ENCODE measurements at places on chromosomes 4 and X. TPM values are rescaled to one million over a fixed set of nuclear protein-coding genes. Genes with fewer than 3 reads are reported as not detected.

GRCh38 chr4:16931339-16932305, 33.2 kb upstream of the LDB2 start:
- no peaks in the 10 kb centered on the region for H3K36me3 ChIP-seq
- no peak overlapping the region for H3K27ac ChIP-seq
- no peak overlapping the region for H3K4me3 ChIP-seq
- no peaks in the 10 kb centered on the region for H3K4me1 ChIP-seq
- no peaks in the 10 kb centered on the region for H3K27me3 ChIP-seq

- no peak overlapping the region for H3K4me3 ChIP-seq
- no peak for DNase-seq
- peak overlapping the region; percentile 16 for H3K27ac ChIP-seq
- peaks cover 14% of the 10 kb centered on the region for H3K4me1 ChIP-seq
- no peaks in the 10 kb centered on the region for H3K36me3 ChIP-seq
Measured at GRCh38 chr4:152697284-152698088, 17.7 kb upstream of the TMEM154 start.

GRCh38 chr4:85779165-85779564, 304.2 kb downstream of the ARHGAP24 start:
- H3K27me3 ChIP-seq: no peaks in the 10 kb centered on the region
- peak overlapping the region; percentile 71 for H3K27ac ChIP-seq
- peak; percentile 41 for DNase-seq
- H3K4me1 ChIP-seq: peaks cover 10% of the 10 kb centered on the region
- no peaks in the 10 kb centered on the region for H3K36me3 ChIP-seq
- H3K4me3 ChIP-seq: peak overlapping the region; percentile 63

DNA sequence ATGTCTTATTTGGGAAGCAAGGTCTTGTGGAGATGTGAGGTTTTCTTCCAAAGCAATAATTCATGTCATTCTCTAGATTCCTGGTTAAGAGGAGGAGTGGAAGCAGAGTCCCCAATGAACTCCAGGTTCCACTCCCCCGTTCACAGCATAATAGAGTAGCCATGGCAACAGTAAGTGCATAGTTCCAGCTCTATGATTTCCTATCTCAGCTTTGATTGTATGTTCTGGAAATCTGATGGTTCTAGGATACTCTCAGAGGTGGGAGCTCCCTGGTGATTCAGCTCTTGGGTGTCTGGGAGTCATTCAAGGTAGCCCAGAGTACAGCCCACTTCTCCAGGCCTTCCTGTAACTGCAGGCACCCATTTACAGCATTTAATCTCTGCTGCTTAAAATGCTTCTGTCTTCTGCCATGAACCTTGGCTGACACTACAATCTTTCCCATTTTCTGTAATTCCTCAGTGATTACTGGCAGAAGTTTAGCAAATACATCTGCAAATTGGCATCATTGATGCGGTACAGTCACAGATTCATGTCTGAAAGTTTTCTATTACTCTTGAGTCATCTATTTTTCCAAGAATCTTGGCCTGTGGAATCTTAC, 242.0 kb downstream of the MAPK10 start:
- DNase-seq: peak; percentile 100
- peak overlapping the region; percentile 63 for H3K27ac ChIP-seq
- H3K4me1 ChIP-seq: peaks cover 18% of the 10 kb centered on the region
- no peak overlapping the region for H3K4me3 ChIP-seq
- H3K36me3 ChIP-seq: no peaks in the 10 kb centered on the region

GRCh38 chr4:13970349-13970748, 342.8 kb upstream of the BOD1L1 start:
- DNase-seq: peak; percentile 71
- H3K36me3 ChIP-seq: no peaks in the 10 kb centered on the region
- peaks cover 23% of the 10 kb centered on the region for H3K4me1 ChIP-seq

DNA sequence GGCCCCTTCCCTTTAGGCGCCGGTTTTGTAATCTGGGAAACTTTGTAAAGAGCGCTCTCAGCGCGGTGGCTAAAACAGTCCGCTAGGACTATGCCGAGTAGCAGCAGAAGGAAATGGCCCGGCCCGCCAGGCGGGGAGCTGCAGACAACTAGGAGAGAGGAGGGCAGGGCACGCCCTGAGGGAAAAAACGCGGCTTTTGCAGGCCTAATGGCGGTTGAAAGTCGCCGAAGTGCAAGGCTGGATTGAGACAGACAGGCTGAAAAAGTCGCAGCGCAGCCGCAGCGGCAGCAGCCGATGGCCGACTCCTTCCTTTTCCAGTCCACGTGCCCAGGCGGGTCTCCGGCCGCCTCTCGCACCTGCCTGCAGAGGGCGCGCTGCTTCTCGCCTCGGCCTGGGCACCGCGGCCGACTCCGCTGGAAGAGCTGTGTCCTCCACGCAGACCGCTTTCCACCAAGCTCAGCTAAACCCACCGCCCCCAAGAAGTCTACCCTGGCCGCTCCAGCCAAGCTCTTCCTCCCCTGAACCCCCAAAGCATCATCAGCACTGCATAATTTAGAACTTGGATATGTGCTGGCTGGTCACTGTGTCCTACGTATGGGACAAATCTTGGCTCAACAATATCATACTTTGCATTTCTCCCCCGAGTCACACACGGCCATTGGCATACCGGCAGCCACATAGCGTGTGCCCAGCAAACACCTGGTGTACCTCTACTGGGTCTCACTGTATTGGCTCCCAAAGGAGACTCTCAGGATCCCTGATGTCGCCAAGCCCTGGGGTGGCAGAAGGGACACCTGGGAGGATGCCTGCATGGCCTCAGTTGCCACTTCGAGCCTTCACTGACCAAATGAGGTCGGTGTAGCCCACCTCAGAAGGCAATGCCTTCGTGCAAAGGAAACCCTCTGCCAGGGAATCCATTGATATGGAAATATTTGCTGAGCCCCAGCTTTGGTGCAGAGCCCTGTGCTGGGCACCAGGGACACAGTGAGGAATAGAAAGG, 14.5 kb downstream of the SLC25A5 start:
- peak overlapping the region; percentile 49 for H3K4me3 ChIP-seq
- no peak overlapping the region for H3K27ac ChIP-seq
- no peaks in the 10 kb centered on the region for H3K27me3 ChIP-seq
- H3K4me1 ChIP-seq: peaks cover 3% of the 10 kb centered on the region
- no peaks in the 10 kb centered on the region for H3K36me3 ChIP-seq
- peak; percentile 18 for DNase-seq

DNA sequence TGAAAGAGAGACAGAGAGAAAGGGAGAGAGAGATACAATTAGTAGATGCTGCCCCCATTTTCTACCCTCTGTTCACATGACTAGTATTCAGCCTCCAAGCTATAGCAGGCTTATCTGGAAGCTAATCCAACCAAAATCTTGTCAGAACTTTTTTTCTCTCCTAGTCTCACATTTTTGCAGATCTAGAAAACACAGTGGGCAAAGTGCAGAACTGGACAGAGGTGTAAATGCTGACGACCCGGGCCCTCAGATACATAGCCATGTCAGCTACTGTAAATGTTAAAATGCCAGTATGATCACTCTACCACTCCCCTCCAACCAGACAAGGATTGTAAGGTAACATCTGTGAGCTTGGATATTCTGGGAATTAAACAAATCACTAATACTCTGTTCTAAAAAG, 34.3 kb downstream of the GPC3 start:
- no peaks in the 10 kb centered on the region for H3K4me1 ChIP-seq
- no peaks in the 10 kb centered on the region for H3K36me3 ChIP-seq
- H3K4me3 ChIP-seq: no peak overlapping the region
- no peak for DNase-seq
- no peaks in the 10 kb centered on the region for H3K27me3 ChIP-seq

DNA sequence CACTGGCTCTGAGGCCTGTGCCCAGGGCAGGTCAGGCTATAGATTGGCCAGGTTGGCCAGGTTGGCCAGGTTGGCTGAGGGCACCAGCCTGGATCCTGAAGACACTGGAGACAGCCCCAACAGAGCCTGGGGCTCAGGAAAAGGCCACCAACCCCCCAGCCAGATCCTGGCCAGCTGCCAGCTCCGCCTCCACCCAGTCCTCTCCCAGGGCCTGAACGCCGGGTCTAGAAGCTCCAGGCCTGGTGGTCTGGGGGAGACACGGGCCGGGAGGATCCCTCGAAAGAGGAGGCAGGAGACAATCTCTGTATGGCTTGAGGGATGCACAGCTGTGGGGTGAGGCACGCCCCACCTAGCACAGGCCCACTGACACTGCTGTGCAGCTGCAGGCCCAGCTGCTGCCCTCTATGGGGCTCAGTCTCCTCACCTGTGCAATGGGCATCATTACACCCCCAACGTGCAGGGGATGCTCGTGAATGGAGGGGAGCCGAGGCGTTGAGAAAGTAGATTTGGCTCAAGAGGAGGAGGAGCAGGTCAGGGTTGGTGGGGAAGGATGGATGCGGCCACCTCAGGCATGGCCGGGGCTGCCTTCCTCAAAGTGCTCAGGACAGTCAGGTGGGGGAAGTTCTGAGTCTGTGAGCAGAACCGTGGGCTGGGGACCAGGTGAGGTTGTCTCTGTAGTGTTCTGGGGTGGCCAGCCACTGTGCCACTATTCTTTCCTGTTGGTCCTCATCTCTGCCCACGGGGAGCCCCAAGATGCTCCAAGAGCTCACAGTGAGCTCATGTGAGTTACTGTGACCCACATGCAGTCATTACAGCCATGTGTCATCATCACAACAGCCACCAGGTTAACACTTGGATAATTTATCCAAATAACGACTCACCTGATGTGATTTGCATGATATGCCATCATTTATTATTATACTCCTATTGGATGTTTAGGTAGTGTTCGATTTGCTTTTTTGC, 10.8 kb upstream of the GAGE10 start:
- no peak for DNase-seq
- no peaks in the 10 kb centered on the region for H3K36me3 ChIP-seq
- no peaks in the 10 kb centered on the region for H3K4me1 ChIP-seq
- H3K27ac ChIP-seq: no peak overlapping the region

DNA sequence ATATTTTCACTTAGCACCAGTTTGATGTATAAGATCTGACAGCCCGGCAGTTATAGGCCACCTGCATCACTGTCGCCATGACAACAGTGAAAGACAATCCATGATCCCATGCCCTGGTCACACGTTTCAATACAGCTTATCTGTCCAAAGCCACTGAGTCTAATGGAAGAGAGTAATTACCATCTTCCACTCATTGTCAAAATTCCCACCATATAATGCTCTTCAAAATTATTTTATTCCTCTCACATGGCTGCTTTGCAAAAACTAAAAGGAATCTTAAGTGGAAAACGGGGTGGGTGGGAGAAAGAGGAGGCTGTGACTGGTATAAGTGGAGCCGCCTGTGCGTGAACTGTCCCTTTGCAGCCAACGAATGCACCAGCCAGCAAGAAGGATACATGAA, 44.2 kb downstream of the MAML3 start:
- no peak for DNase-seq
- no peaks in the 10 kb centered on the region for H3K4me1 ChIP-seq
- H3K36me3 ChIP-seq: no peaks in the 10 kb centered on the region
- no peaks in the 10 kb centered on the region for H3K27me3 ChIP-seq
- H3K27ac ChIP-seq: no peak overlapping the region

GRCh38 chrX:72368796-72369195, 63.1 kb upstream of the CITED1 start:
- no peaks in the 10 kb centered on the region for H3K4me1 ChIP-seq
- no peak overlapping the region for H3K27ac ChIP-seq
- H3K36me3 ChIP-seq: no peaks in the 10 kb centered on the region
- H3K27me3 ChIP-seq: no peaks in the 10 kb centered on the region

DNA sequence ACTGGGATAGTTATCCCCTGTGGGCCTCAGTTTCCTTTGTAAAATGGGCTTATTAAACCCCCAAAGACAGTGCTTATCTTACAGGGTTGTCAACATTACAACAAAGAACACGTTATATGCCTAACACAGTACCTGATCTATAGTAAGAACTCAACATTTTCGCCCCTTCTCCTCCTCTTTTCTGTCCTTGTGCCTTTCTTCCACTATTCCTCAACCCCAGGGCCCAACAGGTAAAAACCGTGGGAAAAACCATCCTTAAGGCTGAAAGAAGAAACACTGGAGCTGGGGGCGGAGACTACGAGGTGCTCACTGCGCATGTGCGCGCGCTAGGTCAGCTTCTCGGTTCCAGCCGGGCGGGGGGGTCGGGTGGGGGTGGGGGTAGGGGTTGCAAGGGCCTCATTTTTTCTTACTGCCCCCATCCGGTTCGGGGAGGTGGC, 426 bp upstream of the XIAP start:
- H3K4me1 ChIP-seq: peaks cover 5% of the 10 kb centered on the region
- no peaks in the 10 kb centered on the region for H3K36me3 ChIP-seq
- DNase-seq: no peak
- H3K27ac ChIP-seq: peak overlapping the region; percentile 92

THAP9 gene
- 3.3 TPM for total RNA-seq

CYTL1 gene
- 9.6 TPM for total RNA-seq

RNF175 gene
- 1.0 TPM for total RNA-seq

EFHC2 gene
- not detected for total RNA-seq

SSX1 gene
- not detected for total RNA-seq

GLRB gene
- 6.8 TPM for total RNA-seq

MRFAP1L1 gene
- 36.8 TPM for total RNA-seq
